ENCODE measurements at places on chromosomes 6 and 20. TPM values are rescaled to one million over a fixed set of nuclear protein-coding genes. Genes with fewer than 3 reads are reported as not detected.

MYB gene
- 3.7 TPM for total RNA-seq

CFB gene
- total RNA-seq = 1.5 TPM

TP53TG5 gene
- total RNA-seq = 0.76 TPM

ZNF831 gene
- total RNA-seq = 0.15 TPM

GPLD1 gene
- 2.1 TPM for total RNA-seq

TEAD3 gene
- total RNA-seq = 21.8 TPM

TUBB2B gene
- 0.86 TPM for total RNA-seq

OPRL1 gene
- 1.6 TPM for total RNA-seq

LCA5 gene
- total RNA-seq = 2.0 TPM

SCUBE3 gene
- 0.05 TPM for total RNA-seq

SPATS1 gene
- total RNA-seq = not detected

ZNF311 gene
- total RNA-seq = not detected

MOXD1 gene
- total RNA-seq = 1.0 TPM
